Dermis lymphatic vessel endothelial cell (primary cell): ENCODE measurements at places on chromosomes 13 and 19. TPM values are rescaled to one million over a fixed set of nuclear protein-coding genes. Genes with fewer than 3 reads are reported as not detected.

KLK15 gene
- not detected in 2 replicates for total RNA-seq

RFPL4A gene
- 0.87 TPM in 1 of 2 replicates, not detected in the other for total RNA-seq

F2RL3 gene
- 4.4 and 6.4 TPM in 2 replicates for total RNA-seq

KLK14 gene
- total RNA-seq, result not detected in 2 replicates

EML2 gene
- 12.8 and 15.8 TPM in 2 replicates for total RNA-seq

FFAR1 gene
- not detected in 2 replicates for total RNA-seq

NLRP7 gene
- not detected in 2 replicates for total RNA-seq

CLEC11A gene
- 0.34 and 1.6 TPM in 2 replicates for total RNA-seq

DNAAF3 gene
- total RNA-seq, result 0.34 and 0.65 TPM in 2 replicates

STOML3 gene
- total RNA-seq, result not detected in 2 replicates

ZNF667 gene
- 2.1 and 2.3 TPM in 2 replicates for total RNA-seq
